ENCODE measurements at places on chromosomes 16 and 17.

DNA sequence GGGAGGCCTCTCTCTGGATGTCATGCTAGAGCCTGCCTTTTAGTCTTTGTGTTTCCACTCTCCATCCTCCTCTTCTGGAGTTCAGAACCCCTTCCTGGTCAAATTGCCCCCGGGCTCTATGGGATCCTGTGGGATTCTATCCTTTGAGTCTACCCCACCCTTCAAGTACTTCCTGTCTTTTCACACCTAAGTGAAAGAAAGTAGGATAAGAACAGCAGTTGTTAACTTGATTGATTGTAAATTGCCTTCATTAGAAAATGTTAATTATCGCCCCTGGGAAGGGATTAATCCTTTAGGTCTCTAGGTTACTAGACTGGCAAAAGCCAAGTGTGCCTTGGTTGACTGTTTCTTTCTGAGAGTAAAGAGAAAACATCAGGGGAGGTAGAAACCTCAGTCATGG lies 30.1 kb downstream of the PRKCB start:
- DNase-seq = peak; percentile 52

DNA sequence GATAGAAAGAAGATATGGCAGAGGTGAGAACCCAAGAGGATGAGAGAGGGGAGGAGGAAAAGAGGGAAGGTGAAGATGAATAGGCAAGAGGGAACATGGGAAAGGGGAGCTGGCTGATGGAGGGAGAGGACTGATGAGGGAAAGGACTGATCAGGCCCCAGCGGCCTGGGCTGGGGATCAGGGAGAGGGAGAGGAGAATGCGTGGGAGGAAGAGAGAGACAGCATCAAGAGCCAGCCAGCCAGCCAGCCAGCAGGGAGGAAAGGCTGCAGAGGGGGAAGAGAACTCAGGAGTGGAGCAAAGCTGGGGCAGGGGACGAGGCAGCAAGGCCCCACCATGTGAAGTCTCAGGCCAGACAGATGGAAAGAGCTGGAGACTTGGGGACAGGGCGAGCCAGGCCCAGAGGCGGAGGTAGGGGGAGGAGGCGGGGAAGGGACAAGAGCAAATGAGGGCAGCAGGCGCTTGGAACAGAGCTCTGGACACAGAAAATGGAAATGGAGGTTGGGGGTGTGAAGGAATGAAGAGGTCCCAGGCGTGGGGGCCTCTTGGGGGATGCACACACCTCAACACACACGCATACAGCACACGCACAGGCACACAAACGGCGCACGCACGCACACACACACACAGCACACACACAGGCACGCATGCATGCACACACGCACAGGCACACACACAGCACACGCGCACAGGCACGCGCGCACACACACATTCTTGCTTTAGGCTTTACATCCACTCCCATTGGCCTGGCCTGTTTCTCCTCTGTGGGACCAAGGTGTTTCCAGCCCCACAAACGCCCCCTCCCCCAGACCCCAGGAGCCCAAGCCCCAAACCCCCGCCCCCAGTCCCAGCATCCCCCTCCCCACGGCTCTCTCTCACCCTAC lies 12.3 kb downstream of the DLG4 start:
- no peak for DNase-seq

- DNase-seq = no peak
These were observed 14.4 kb downstream of the SNN start for GRCh38 chr16:11682655-11683096.

- DNase-seq = no peak
These were observed 204.0 kb upstream of the MPHOSPH6 start for GRCh38 chr16:82373976-82374375.

- DNase-seq = no peak
These were observed 151.3 kb upstream of the ZFHX3 start for GRCh38 chr16:73199214-73199613.

Measured in NT2/D1 (cell line).